ENCODE measurements at places on chromosomes 13 and 19. TPM values are rescaled to one million over a fixed set of nuclear protein-coding genes. Genes with fewer than 3 reads are reported as not detected.

DNA sequence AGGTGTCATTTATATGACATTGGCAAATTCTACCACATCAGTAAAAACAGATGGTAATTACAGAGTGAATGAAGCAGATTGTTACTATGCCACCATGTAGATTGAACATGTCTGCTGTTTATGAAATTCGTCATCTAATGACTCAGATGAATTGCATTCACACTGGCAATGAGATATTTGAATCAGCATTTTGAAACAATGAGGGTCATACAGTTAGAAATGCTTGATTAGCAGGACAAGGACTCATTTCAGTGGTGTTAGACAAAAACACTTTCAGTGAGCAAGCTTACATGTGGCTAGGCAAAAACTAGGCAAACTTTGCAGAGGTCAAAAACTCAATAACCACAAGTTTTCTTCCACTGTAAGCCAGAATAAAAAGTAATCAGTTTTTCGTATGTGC is 1165.0 kb downstream of the SLITRK1 start:
- no peaks in the 10 kb centered on the region for H3K36me3 ChIP-seq
- H3K27me3 ChIP-seq: no peaks in the 10 kb centered on the region
- peak; percentile 65 for DNase-seq
- no peaks in the 10 kb centered on the region for H3K4me1 ChIP-seq

The PLEKHG2 gene
- 12.1 TPM for total RNA-seq

DNA sequence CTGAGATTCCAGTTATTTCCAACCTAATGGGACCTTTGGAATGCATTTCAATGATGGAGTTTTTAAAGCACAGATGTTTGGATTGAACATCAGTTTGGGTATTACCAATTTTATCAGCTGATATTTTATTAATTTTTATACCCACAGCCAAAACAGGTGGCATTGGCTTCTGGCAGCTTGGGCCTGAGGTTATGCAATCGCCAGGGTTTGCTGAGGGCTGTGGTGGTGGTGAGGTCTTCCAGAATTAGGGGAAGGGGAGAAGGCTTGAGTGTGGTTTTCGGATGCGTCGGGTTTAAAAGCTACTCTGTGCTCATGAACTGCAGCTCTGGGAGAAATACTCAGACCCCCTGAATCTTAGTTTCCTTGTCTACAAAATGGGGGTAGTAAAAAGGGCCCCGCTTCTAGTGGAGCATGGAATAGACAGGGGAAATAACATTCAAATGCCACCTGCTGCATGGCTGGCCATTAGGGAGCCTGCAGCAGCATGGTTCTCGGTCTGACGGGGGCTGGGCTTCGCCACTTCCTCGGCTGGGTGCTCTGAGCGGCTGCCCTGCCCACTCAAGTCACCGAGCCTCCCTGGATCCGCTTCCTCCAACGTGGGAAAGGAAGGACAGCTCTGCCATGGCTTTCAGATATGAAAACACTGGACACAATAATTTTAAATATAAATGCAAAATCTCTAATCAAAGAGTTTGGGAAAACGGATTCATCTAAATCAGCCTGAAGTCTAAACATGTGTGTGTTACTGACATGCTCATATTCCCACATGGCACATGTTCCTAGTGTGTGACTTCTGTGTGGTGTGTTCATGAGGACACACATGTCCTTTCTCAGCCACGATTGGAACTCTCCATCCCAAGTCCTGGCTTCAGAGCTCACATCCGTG is 35.2 kb downstream of the ADPRHL1 start:
- no peak for DNase-seq
- H3K4me3 ChIP-seq: no peak overlapping the region
- H3K36me3 ChIP-seq: no peaks in the 10 kb centered on the region
- no peak overlapping the region for H3K27ac ChIP-seq

The DNMT1 gene
- 33.7 TPM for total RNA-seq

- peak overlapping the region; percentile 50 for H3K4me3 ChIP-seq
- no peak overlapping the region for H3K27ac ChIP-seq
- DNase-seq: peak; percentile 43
- H3K27me3 ChIP-seq: peaks cover 34% of the 10 kb centered on the region
- no peaks in the 10 kb centered on the region for H3K36me3 ChIP-seq
These were observed 599 bp upstream of the ARHGEF7 start for GRCh38 chr13:111114362-111115060.

DNA sequence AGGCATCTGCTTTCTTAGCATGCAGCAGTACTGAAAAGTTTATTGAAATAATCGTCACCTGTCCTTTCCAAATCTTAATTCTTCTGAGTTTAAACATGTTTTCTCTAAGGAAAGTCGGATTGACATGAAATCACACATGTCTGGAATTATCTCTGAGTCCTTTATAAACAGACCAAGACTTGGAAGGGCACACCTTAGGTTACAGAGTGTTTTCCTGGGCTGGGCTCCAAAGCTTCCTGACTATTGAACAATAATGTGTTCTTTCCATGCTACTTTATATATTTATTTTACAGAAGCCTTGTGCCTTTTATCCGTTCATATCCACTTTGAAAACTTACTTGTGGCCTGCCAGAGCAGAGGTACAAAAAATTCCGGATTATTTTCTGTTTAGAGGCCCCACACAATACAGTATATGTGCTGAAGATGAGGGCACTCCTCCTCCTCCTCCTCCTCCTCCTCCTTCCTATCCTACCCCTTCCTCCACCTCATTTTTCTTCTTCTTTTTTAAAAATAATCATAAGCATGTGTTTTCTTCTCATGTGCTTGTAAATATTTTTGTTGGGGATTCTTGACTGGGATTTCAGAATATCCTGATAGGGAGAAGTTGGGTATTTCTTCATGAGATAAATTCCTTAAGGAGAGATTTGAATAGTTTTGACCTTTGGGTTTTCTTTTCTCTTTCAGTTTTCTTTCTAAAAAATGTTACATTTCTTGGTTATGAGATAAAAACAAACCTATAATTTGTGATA is 52.3 kb downstream of the LRCH1 start:
- DNase-seq: no peak
- H3K4me3 ChIP-seq: no peak overlapping the region
- H3K27ac ChIP-seq: no peak overlapping the region
- H3K27me3 ChIP-seq: no peaks in the 10 kb centered on the region
- no peaks in the 10 kb centered on the region for H3K36me3 ChIP-seq
- H3K4me1 ChIP-seq: peaks cover 5% of the 10 kb centered on the region

- H3K27ac ChIP-seq: no peak overlapping the region
- no peaks in the 10 kb centered on the region for H3K4me1 ChIP-seq
- no peak overlapping the region for H3K4me3 ChIP-seq
- H3K36me3 ChIP-seq: no peaks in the 10 kb centered on the region
- H3K27me3 ChIP-seq: no peaks in the 10 kb centered on the region
These were observed 121.1 kb upstream of the MYO16 start for GRCh38 chr13:108508263-108508662.

The ZNF180 gene
- total RNA-seq: 6.4 TPM
